ENCODE measurements at places on chromosomes 16 and 17.

- no peak for DNase-seq
Observed at GRCh38 chr16:84340325-84341040, 27.9 kb upstream of the ATP2C2 start.

GRCh38 chr16:57127037-57127763 lies 34.8 kb downstream of the CPNE2 start:
- no peak for DNase-seq

GRCh38 chr16:19555938-19556771 lies 652 bp downstream of the VPS35L start:
- DNase-seq = no peak

GRCh38 chr16:86870380-86870779 lies 292.0 kb downstream of the FOXL1 start:
- no peak for DNase-seq

GRCh38 chr17:55303701-55304145 lies 39.0 kb downstream of the HLF start:
- DNase-seq = no peak

DNA sequence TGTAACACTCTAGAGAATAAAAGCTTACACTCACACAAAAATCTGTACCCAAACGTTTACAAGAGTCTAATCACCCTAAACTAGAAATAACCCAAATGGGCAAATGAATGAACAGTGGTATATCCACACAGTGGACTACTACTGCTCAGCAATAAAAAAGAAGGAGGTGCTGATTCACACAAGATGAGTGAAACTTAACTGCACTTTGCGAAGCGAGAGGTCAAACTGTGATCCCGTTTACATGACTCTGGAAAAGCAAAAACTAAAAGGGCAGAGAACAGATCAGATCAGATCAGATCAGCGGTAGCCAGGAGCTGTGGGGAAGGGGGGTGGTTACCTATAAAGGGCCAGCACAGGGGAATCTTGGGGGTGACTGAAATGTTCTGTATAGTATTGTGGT lies 113.4 kb downstream of the TRIM37 start:
- DNase-seq = no peak

DNA sequence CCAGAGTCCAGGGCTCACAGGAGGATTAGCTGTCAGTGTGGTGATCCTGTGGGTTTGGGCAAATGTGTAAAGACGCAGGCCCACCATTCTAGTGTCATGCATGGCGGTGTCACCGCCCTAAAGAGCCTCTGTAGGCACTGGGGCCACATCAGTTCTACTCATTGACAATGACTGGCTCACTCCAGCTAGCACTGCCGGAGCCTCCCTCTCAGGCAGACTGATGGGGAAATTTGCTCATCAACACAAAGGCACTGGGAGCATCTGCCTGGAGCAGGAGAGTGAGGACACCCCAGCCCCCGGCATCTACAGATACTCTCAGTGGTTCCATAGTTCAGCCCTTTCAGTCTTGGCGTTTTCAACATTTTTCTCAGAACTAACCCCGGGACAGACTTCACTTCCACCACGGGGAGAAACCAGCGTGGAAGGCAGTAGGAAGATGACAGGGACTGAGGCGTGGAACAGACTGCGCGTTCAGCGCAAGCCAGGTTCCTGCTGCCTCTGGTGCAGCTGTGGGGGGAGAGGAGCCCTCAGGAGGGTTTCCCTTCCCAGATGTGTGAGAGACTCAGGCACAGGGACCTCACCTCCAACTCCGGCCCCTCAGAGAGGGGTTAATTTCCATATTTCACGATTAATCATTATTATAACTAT lies 256.6 kb downstream of the RBFOX3 start:
- no peak for DNase-seq

- DNase-seq = no peak
Observed at GRCh38 chr16:58049232-58050185, 24.0 kb downstream of the MMP15 start.

- DNase-seq = no peak
Observed at GRCh38 chr17:21378553-21378952, 2.4 kb downstream of the KCNJ12 start.

DNA sequence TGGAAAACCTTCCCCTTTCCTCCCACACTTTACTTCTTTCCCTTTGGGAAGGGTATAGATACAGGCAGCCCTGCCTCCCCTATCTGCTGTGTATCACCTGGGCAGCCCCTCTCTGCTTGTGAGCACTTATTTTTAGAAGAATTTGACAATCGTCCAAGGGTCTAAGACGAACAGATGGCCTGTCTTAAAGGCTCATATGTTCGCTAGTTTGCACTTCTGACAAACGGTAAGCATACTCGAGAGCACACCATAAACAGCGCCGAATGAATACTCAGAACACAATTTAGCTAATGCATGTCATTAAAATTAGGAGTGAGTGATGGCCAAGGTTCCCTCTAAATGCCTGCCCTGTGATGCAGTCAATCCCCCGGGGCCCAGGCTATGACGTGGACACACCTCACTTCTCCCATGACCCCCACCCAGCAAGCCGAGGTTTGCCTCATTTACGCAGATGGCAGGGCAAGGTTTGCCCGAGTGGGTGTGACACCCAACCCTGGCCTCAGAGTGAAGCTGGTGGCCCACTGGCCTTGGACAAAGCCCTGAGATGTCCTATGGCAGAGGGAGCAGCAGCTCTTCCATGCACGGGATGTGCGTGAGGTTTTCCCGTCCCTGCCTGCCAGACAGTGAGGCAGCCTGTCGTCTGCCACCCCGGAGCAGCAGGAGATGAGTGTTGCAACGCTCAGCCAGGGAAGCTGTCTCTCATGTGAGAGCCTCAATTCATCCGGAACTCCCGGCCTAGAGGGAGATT lies 125.2 kb downstream of the C16orf78 start:
- DNase-seq = peak; percentile 96

- DNase-seq = peak; percentile 94
Observed at GRCh38 chr16:64627781-64628180, 494.1 kb downstream of the CDH11 start.

DNA sequence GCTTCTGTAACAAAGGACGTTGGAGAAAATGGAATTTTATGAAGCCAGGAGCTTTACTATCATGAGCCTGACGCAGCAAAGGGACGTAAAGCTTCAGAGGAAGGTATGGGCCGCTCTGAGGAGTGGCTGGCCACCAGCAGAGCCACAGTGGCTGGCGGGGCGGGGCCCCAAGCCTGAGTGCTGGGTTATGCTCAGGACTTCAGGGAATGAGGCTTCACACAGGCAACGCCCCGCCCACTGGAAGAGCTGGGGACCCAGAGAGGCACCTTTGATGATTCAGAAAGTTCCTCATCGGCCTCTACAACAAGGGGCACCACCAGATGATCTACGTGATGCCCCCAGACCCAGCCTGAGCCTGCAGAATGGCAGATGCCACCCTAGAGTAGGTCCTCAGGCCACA lies 8.8 kb downstream of the NOB1 start:
- DNase-seq = no peak

DNA sequence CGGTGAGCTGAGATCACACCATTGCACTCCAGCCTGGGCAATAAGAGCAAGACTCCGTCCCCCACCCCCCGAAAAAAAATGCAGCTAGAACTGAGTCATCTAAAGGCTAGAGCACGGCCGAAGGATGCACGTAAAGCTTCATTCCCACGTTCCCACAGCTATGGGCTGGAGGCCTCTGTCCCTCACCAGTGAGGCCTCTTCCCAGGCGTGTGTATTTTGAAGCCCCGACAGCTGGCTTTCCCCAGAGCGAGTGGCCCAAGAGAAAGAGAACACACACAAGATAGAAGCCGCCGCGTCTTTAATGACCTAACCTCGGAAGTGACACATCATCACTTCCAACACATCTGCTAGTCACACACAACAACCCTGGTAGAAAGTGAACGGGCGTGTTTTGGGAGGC lies 6.6 kb upstream of the KCTD5 start:
- no peak for DNase-seq

DNA sequence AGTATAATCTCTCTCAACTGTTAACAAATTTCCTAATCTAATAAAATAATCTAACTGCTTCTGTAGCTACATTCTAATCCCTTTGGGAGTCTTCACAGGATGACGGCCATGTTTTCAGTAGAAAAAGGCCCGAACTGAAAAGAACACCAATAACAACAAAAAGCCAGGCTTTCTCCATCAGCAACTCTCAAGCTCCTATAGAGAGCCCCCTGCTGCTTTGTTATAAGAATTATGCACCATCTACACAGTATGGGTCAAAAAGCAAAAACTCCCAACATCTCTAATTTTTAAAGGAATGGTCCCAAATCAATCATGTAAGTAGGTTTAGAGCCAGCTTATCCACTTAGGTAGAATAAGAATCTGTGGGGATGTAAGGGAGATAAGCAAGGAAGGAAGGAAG lies 163.6 kb upstream of the C17orf78 start:
- no peak for DNase-seq

GRCh38 chr17:4449736-4450135 lies 16.0 kb downstream of the SPNS3 start:
- no peak for DNase-seq

DNA sequence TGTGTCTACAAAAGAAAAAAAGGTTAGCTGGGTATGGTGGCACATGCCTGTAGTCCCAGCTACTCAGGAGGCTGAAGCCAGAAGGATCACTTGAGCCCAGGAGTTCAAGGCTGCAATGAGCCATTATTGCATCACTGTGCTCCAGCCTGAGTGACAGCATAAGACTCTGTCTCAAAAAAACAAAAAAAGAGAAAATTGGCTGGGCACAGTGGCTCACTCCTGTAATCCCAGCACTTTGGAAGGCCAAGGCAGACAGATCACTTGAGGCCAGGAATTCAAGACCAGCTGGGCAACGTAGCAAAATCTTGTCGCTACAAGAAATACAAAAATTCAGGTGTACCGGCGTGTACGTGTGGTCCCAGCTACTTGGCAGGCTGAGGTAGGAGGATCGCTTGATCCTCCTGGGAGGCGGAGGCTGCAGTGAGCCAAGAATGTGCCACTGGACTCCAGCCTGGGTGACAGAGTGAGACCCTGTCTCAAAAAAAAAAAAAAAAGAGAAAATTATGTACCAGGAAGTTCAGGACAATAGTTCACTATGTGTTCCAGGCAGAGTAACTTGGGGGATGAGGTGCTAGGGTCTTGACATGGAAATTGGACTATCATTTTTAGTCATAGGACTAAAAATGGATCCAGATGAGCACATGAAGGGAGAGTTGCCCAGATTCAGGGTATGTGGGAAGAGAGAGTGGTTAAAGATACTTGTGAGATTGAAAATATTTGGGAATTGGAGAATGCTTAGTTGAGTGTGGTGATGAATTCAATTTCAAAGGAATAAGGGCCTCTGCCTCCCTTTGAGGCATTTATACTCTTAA lies 11.0 kb downstream of the ALDH3A2 start:
- DNase-seq = no peak

DNA sequence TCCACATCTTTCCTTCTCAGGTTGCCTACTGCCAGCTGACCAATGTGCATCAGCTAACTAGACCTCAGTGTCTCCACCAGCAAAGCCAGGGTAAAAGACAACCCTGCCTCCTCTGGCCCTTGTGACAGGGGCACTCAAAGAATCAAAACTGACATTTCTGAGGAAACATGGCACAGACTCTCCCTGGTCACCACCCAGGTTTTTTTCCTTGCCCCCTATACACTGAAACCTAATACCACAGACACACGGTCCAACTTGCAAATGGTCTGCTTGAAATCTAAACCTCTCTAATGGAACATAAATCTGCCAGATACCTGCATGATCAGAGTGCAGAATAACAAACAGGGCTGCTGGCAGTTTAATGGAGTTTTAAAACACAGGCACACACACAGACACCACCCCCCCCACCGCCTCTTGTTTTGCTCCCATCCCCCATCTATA lies 19.5 kb upstream of the CORO6 start:
- DNase-seq = peak; percentile 81

DNA sequence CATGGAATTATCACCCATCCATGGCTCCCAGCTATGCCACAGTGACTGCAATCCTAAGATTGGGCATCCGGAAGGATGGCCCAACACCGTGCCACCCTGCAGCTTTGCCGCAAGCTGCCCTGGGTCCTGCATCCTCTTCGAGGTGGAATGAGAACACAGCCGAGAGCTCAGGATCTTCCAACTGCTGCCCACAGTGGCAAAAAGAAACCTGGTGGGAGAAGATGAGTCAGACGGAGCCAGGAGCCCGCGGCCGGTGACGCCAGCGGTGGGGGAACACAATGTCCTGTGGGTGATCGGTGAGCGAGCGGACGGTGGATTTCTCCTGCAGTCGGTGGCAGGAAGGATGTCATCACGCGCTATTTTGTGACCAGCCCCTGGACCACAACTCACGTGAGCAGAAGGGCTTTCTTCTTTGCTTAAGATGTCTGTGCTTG lies 20.1 kb downstream of the CD7 start:
- DNase-seq = no peak

DNA sequence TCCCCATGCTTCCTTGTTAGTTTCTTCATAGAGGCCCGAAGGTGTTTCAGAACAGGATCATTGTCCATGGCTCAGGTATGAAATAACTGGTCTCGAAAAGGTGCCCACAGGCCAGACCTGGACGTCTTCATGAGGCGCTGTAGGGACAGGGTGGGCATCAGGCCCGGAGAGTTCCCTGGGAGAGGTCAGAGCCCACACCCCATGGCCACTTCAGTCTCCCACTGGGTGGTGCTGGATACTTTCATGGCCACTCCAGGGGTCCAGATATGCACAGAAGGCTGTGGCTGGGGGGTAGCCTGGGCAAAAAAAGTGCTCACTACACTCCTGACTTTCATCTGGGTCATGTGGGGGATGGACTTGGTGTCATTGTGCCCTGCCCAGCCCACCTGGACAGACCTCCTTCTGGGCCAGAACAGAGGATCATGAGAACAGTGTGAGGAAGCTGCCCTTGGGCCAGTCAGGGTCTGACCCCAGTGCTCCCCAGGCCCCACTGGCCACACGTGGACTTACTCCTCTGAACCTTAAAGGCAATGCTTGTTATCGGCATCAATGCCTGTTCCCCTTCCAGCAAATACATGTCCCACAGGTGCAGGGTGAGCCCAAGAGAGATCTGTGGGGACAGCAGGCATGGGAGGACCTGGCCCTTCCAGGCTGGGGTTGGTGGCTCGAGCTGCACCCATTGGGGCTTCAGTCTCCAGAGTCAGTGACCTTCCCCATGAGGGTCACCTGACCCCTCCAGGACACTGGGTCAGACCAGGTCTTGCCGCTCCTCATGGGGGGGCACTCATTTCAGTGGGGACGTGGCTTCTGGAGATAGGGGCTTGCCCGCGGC lies 36.9 kb downstream of the LGALS9 start:
- DNase-seq = no peak

- no peak for DNase-seq
Observed at GRCh38 chr16:52408191-52408845, 138.6 kb downstream of the TOX3 start.

GRCh38 chr16:67766291-67766690 lies 40.1 kb downstream of the RANBP10 start:
- no peak for DNase-seq

All from NCI-H524 treated with DMSO at 0.1 percent for 48 hours (cell line).